ENCODE measurements at places on chromosomes 1 and 21. TPM values are rescaled to one million over a fixed set of nuclear protein-coding genes. Genes with fewer than 3 reads are reported as not detected.

DNA sequence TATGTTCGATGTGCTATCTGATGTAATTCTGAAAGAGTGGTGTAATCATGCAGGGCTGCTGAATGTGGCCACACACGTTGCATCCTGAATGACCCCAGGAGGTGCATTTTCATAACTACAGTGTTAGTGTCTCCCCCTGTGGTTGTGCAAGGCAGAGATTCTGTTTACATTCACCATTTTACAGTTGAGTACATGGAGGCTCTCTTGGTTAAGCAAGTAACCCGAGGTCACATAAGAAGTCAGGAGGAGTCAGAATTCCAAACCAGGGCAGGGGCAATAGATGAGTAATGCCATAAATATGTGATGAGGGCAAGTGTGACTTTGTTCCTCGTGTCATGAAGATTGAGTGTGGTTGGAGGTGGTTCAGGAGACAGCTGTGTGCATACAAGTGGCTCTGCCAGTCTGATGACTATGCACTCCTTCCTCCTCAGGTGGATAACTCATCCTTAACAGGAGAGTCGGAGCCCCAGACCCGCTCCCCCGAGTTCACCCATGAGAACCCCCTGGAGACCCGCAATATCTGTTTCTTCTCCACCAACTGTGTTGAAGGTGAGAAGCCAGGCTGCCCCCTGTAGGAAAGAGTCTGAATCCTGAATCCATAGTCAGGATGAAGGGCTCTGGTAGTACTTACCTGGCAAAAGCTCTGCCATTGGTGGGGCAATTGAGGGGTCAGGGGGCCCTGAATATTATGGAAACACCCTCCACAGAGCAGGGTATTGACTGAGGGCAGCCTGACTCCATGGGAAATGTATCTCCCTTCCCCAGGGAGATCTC is 9.3 kb downstream of the ATP1A2 start:
- no peak for DNase-seq

GRCh38 chr1:167849666-167850065 is 64.3 kb downstream of the ADCY10 start:
- no peak for DNase-seq

DNA sequence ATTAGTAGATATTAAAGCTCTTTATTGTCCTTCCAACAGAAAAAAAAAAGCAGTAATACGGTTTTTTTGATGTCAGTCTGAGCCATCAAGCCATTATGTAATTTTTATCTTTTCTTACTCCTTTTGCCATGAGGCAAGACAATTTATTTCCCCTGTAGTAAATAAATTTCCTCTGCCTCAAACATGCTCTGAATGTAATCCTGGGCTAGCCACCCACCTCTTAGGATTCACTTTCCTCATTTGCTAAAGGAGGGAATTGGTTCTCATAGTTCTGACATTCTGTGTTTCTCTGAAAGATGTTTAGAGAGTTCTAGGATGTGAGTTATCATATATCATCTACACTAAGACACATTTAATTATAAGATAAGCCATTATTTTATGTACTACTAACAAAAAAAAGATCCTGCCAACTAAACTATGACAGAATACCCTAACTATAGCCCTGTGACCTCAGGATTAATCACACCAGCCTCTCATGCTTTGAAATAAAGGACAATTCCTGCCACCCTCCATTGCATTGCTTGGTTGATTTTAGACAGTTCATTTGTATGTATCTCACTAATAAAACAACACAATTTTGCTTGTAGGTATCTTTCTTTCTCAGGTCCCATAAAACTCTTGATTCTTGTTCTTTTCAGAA is 34.0 kb upstream of the RAP1A start:
- no peak for DNase-seq

DNA sequence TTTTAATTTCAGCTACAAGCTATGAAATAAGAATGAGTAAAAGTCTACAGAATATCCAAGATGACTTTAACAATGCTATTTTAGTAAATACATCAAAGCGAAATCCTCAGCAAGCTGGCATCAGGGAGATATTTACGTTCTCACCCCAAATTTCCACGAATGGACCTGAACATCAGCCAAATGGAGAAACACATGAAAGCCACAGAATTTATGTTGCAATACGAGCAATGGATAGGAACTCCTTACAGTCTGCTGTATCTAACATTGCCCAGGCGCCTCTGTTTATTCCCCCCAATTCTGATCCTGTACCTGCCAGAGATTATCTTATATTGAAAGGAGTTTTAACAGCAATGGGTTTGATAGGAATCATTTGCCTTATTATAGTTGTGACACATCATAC is 13.7 kb upstream of the CLCA1 start:
- DNase-seq = no peak

DNA sequence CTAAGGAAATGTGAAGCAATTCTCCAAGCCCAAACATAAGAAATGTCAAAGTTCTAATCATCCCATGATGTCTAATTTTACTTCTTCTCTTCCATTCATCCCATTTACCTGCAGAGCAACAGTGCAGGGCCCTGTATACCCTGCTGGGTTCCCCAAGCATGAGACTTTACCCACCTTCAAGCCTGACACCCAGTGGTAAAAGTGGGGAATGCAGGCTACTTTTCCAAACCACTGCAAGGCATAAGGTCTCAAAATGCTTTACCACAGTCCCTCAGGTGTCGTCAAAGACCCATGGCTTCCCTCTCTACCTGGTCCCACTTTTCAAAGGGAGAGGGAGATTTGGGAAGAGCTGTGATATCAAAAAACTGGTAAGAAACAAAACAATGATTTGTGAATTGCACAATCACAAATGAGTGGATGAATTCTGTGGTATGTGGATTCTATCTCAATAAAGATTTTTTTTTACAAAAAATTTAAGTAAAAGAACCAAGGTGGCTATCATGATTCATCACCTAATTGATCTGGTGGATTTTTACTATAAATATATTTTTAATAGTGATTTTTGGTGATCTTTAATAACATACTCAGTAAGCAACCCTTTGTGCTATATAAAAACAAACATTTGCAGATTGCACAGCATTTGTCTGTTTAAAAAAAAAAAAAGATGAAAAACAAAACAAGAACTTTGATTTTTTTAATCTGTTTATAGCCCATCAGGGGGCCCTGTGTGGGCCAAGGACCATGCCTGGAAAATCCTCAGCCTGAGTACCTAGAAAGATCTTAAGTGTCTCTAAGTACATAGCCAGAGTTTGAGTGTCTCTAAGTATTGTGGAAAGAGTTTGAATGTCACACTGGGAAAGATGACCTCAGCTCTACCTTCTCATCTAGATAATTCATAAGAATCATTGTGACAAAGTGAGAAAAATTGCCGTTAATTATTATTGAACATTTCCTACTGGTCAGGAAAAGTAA is 73.1 kb upstream of the GJB5 start:
- DNase-seq = peak; percentile 21

- no peak for DNase-seq
Measured at GRCh38 chr1:229316166-229316565, 26.7 kb downstream of the CCSAP start.

GRCh38 chr1:221795380-221795779 is 53.5 kb upstream of the DUSP10 start:
- DNase-seq = no peak

Gene GJC2
- total RNA-seq = 0.79 TPM

GRCh38 chr1:5811419-5811818 is 180.8 kb downstream of the NPHP4 start:
- DNase-seq = no peak

DNA sequence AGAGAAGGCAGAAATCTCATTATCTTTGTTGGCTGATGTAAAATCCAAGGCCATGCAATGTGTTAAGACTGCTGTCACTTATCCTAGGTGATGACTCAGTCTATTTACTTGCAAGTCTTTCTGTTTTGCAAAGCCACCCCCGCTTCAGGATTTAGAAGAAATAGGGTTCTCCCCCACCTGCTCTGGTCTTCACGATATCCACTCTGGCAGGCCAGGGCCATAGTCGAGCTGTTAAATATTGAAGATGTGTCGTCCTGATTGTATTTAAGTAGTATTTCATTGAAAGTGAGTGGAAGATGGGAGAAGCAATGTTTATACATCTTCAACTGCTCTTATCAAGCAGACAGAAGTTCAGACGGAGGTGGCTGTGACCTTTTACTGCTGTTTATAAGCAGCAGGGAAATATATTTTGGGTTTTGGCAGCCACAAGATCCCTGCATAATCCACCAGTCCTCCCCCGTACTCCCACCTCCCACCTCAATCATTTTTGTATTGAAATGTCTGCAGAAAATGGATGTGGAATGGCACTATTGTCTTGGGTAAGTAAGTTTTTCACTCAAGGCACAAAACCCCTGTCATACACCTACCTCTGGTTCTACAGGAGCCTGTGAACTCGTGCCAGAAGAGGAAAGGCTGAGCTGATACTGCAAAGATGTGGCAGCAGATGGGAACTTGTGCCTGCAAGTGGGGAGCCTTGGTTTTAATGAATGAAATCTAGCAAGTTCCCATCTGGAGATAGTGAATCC is 117.4 kb downstream of the MRPS6 start:
- no peak for DNase-seq

GRCh38 chr1:35029761-35030160 is 2.0 kb downstream of the ZMYM6 start:
- DNase-seq = no peak

All from activated T-cell treated with anti-CD3 and anti-CD28 coated beads, Interleukin-2, amount 50 U/mL, for 4 hours (primary cell).